Activated CD8-positive, alpha-beta memory T cell treated with anti-CD3 and anti-CD28 coated beads for 1 hour (primary cell): ENCODE measurements at places on chromosomes 4 and X.

- DNase-seq = no peak
Measured at GRCh38 chr4:67549123-67549522, 3.8 kb upstream of the CENPC start.

- no peak for DNase-seq
Measured at GRCh38 chr4:17109126-17109525, 210.7 kb upstream of the LDB2 start.

- DNase-seq = no peak
Measured at GRCh38 chr4:145438298-145438697, 43.4 kb upstream of the SMAD1 start.

GRCh38 chr4:85994576-85994975 is 365.3 kb downstream of the MAPK10 start:
- DNase-seq = no peak

GRCh38 chrX:69226459-69227158 is 61.4 kb upstream of the PJA1 start:
- no peak for DNase-seq

- DNase-seq = peak; percentile 12
Measured at GRCh38 chr4:86935566-86935852, 698 bp downstream of the AFF1 start.

- DNase-seq = no peak
Measured at GRCh38 chrX:129545408-129545807, 5.3 kb downstream of the OCRL start.

DNA sequence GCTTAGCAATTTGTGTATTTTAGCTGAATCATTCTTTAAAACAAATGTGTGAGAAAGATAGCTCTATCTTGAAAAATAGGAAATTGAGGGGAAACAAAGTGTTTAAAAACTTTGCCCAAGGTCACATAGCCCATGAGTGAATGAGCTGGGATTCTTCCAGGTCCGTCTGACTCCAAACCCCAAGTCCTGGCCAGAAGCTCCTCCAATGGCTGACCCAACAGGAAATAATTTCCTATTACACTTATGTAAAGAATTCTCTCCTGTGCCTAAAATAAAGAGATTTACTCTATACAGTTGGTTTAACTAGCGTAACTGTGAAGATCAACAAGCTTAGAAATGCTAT is 287.6 kb downstream of the ARHGAP24 start:
- DNase-seq = no peak

- DNase-seq = no peak
Measured at GRCh38 chrX:18149454-18149853, 71.2 kb downstream of the BEND2 start.

GRCh38 chrX:114797494-114797893 is 213.6 kb downstream of the HTR2C start:
- no peak for DNase-seq

- no peak for DNase-seq
Measured at GRCh38 chrX:8374041-8374825, 90.4 kb upstream of the VCX3B start.

DNA sequence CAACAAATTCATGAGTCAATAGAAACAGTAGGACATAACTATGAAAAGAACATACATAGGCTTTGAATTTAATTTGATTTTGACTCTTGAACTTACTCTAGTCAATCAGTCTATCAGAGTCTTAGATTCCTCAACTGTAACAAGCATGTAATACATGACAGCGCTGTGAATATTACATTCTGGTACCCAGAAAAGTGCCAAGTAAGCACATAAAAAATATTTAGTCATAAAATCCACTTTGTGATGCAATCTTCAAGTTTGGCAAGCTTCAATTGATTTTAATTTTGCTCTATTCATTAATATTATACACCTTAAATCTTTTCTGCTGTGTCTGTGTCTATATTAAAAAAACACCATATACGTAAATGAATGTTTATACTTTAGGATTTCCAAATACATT is 483.3 kb downstream of the PRR32 start:
- DNase-seq = no peak

- no peak for DNase-seq
Measured at GRCh38 chr4:105386012-105386411, 87.8 kb downstream of the PPA2 start.

GRCh38 chrX:44843318-44843702 is 511 bp upstream of the DUSP21 start:
- no peak for DNase-seq

DNA sequence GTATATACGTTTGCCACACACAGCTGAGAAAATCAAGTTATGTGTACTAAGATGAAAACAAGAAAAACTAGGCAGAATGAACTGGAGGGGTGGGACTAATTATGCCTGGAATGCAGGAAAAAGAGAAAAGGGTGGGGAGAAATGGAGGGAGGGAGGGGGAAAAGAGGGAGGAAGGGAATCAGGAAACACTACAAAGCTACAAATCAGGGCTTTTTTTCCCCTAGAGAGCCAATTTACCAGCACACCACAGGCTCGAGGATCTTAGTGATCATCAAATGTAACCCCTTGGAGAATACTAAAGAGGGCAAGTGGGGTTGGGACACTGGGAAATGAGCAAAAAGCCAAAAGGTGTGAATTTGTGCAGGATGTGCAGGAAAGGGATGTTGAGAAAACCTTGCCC is 451.9 kb downstream of the SMARCA1 start:
- no peak for DNase-seq

- DNase-seq = no peak
Measured at GRCh38 chr4:117491516-117491915, 406.1 kb upstream of the TRAM1L1 start.

DNA sequence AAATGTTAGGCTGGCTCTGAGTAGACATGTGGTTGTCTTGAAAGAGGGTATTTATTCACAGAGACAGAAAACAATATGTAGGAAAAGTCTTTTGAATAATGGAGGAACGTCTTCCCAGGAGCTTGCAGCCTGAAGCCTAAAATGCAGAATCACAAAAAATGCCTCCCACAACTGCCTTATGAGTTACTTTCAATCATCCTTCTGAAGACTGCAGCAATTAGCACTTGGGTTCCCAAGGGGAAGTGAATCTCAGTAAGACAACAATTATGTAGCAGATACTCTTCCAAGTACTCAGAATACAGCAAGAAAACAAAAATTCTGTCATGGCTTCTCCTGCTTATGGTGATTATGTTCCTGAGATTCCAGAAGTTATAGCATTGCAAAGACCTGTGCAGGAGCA is 166.6 kb upstream of the TBL1X start:
- DNase-seq = no peak

DNA sequence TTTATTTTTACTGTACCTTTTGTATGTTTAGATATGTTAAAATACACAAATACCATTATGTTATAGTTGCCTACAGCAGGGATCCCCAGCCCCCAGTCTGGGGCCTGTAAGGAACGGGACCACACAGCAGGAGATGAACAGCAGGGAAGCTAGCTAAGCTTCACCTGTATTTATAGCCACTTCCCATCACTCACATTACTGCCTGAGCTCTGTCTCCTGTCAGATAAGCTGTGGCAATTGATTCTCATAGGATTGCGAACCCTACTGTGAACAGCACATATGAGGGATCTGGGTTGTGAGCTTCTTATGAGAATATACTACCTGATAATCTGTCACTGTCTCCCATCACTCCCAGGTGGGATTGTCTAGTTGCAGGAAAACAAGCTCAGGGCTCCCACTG is 73.9 kb downstream of the BMPR1B start:
- DNase-seq = no peak

GRCh38 chr4:163665521-163666331 is 171.2 kb downstream of the TMA16 start:
- DNase-seq = no peak

GRCh38 chrX:119614776-119615175 is 8.6 kb upstream of the NKRF start:
- no peak for DNase-seq

DNA sequence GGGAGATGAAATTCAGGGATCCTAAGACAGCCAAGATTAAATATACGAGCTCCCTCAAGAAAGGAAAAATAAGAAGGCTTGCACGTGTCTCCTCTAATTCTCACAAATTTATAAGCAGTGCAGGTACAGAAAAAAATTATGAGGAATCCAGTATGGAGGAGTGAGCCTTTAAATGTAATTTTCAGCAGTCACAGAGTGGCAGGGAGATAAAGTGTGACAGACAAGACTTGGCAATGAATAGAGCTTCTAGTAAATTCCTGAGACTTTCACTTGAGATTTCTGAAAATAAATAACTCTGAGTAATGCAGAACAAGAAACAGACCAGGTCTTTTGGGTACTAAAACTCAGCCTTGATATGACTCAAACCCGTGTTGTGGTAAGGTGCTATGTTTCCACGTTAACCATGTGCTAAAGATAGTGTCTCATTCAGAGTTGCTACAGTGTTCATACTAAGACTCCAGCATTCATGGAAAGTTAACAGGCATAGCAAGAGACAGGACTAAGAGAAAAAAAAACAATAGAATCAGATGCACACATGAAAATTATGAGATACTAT is 119.8 kb downstream of the SPOCK3 start:
- no peak for DNase-seq

DNA sequence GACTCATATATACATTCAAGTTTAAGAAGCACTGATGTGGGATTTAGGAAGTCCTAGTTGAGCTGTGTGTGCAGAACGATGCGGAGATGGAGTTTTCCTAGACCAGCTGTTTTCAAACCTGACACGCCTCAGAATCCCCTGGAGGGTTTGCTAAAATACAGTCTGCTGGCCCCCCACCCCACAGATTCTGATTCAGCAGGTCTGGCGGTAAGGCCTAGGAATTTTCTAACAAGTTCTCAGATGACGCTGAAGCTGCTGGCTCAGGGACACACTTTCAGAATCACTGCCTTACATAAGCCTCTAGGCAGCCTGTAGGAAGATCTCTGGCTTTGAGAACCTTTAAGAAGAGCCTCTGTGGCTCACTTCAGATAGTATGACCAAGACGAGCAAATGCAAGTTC is 73.1 kb downstream of the PHEX start:
- no peak for DNase-seq

GRCh38 chr4:4289597-4289940 is 385 bp downstream of the LYAR start:
- DNase-seq = no peak

DNA sequence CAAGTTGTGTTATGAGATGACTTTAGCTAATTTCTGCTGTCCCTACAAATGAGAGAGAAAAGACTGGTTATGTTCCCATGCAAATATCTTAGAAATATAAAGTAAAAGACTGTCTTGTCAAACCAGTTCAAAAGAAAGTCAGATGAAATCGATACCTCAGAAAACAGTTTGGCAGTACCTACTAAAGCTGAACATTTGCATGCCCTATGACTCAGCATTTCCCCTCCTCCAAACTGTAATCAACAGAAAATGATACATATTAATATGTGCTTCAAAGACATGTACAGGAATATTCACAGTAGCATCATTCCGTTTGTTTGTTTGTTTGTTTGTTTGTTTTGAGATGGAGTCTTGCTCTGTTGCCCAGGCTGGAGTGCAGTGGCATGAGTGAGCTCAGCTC is 90.3 kb downstream of the ARX start:
- no peak for DNase-seq

- no peak for DNase-seq
Measured at GRCh38 chr4:86895692-86896488, 3.7 kb upstream of the C4orf36 start.

- DNase-seq = no peak
Measured at GRCh38 chrX:11426712-11427452, 133.7 kb downstream of the AMELX start.

GRCh38 chrX:133544778-133545177 is 129.5 kb upstream of the GPC4 start:
- no peak for DNase-seq

- no peak for DNase-seq
Measured at GRCh38 chr4:177386278-177386815, 55.9 kb downstream of the AGA start.

DNA sequence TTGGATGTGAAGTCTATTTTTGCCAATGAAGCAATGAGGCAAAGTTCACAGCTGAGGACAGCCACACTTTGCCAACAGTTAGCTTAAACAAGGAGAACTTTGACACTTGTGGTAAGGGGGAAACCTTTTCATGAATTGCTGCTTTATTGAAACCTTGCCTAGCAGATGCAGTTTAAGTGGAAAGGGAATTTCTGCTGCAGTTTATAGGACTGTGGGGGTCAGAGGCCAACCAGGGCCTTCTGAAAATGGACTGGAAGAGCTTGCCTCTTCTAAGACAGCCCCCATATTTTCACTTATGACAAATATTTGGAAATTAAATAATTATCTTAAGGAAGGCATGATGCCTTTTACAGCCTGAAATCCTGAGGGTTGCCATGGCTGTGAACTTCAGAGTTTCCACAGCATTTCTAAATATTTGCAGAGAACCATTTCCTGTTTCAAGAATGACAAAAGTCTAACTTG is 550.3 kb downstream of the RAB28 start:
- no peak for DNase-seq

DNA sequence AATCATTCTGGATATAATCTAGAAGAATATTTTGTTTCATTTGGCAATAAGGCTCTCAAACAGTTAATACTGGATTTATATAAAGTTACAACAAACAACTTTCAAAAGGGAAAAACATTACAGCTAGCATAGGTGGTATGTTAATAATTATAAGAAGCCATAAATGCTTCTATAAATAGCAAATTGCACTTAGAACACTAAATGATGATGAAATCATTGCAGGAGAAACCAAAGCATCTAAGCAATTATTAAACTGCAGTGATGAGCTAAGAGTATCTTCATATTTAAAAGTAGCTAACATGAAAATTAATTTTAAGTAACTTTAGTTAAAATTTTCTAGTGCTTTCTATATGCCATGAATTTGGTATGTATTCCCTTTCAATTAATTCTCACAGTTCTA is 189.5 kb downstream of the CENPC start:
- no peak for DNase-seq

- DNase-seq = no peak
Measured at GRCh38 chr4:22462688-22463087, 53.2 kb downstream of the ADGRA3 start.

DNA sequence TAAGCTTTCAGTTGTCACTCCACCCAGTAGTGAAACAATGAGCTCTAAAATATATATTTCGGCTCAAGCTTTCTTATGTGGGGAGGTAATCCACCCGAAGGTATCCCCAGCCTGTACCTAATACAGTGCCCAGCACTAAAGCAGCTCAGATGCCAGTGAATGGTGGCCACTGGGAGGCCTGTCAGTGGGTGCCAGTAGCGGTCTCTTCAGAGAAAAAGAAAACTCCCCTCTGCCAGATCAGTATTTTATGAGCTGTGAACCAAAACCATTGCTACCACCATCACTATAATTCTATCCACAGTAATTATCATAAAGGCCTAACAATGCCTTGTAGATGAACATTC is 835 bp upstream of the NFKB1 start:
- DNase-seq = peak; percentile 19

DNA sequence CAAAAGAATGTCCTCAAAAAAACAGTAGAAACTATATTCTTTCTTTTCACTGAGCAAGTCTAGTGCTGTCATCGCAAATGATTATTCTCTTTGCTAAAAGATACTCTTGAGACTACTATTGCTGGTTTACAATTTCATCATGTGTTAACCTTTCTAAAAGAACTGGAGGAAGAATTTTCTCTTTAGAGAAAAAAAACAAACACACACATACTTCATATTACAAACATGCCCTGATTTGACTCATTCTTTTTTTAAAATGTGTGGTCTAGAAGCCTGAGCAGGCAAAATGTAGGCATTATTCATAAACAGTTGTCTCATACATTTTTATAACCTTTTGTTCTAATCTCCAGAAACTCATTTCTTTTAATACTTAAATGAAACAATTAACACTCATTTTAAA is 60.6 kb upstream of the FAT4 start:
- no peak for DNase-seq
